NCI-H1694 (cell line): ENCODE measurements at places on chromosomes 4 and X.
A peak's percentile ranks its signal among the peaks of the same experiment; 100 is the strongest.

GRCh38 chr4:98930311-98930865 lies 1.5 kb upstream of the EIF4E start:
- DNase-seq = no peak

DNA sequence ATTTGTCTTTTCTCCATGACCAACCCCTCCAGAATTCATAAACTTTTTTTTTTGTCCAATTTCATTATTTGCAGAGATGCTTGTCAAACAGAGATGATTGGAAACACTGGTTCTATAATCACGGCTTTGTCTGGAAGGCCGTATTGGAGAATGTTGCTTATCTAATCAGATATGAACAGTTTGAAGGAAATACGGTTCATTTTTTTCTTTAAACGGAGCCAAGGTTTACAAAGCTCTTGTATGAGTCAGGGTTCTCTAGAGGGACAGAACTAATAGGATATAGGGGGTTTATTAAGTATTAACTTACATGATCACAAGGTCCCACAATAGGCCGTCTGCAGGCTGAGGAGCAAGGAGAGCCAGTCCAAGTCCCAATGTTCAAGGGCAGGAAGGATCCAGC lies 1415.8 kb downstream of the C4orf33 start:
- no peak for DNase-seq

DNA sequence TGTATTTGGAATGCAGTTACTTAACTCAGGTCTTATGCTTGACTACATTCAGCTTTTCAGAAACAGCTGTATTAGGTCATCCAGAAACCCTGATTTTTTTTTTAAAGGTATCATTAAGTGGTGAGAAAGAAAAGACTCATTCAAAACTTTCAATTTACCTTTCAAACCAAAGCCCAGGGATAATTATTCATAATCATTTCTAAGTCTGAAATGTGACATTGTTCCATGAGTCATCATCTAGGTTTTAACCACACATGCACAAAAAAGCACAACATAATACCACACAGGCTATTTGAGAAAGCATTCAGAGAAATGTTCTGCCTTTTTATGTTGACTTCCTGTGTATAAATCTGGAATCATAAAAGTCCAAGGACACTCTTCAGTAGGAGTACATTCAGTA lies 288.2 kb downstream of the IL1RAPL2 start:
- no peak for DNase-seq

DNA sequence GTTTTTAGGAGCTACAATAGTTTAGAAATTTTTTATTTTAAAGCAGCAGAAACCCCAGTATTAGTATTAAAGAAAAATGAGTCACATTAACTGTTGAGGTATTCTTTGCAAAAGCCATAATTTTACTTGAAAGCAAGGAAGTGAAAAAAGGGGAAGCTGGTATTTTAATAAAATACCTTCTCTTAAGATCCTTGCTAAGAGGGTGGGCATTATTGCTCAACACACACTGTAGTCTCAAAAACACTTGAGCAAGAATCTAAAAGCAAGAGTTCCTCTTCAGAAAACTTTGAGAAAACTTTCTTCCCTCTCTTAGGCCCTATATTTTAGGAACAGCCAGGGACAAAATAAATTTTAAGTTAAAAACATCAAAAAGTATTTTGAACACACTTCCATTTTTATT lies 259.4 kb upstream of the DIAPH2 start:
- no peak for DNase-seq

- DNase-seq = no peak
These were observed 342.5 kb upstream of the NDST3 start for GRCh38 chr4:117691572-117692351.

DNA sequence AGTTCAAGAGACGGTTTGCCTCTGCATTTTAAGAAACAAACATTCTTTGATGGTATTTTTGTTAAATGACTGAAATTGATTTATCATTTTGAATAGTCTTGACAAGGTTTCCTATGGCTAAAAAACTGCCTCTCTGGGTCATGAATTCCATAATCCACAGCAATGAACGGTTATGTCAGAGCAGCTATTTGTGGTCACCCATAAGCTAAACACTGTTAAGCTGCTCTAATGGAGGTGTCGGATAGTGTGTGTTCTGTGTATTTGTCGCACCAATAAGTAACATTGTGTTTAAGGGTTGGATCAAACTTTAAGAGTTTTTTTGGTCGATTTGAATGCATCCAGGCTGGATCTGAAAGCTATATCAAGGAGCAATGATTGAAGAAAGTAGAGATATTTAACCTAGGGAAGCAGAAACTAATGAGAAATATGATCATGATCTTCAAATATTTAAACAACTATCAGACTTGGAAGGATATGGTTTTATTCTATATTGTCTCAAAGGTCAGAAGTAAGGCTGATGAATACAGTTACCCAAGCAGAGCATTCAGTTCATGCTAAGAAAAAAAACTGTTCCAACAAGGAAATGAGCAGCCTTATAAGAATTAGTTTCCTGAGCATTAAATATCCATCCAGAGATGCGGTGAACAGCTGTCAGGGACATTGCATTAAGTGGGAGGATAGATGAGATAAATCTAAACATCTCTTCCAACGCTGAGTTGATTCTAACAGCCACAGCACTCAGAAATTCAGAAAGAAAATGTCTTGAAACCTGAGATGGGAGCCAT lies 232.3 kb upstream of the RPS6KA3 start:
- DNase-seq = no peak

GRCh38 chr4:89645482-89645881 lies 191.5 kb downstream of the SNCA start:
- DNase-seq = no peak

DNA sequence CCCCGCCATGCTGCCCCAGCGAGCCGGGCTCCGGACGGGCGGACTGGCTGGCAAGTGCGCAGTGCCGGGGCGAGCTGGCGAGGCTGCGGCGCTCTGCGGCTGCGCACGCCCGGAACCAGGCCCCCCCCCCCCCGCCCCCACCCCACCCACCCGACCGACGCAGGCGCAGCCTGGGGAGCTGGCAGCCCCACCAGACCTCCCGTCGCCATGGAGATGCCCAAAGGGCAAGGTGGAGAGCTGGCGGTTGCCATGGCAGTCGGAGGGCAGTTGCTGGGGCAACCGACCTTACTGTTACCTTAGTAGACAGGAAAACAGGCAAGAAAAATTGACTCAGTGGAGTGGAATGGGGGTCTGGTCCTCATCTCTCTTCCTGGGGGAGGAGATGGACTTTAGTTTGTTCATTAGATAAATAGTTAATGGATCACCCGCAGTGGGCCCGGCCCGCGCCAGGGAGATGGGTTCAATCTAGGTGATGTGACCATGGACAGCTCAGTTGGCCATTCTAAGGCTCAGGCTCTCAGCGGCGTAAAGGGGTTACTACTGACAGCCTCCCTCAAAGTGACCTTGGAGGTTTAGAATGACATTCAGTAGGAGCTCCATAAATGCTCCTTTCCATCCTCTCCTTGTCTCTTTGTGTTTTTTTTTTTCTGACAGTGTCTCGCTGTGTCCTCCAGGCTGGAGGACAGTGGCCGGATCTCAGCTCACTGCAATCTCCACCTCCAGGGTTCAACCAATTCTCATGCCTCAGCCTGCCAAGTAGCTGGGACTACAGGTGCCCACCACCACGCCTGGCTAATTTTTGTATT lies at the start of gene PCSK1N:
TSS of gene PCSK1N (minus strand) at position 87 of the 806 bp plus-strand sequence. CDS start at position 9, 78 bp downstream.
- peak; percentile 17 for DNase-seq

DNA sequence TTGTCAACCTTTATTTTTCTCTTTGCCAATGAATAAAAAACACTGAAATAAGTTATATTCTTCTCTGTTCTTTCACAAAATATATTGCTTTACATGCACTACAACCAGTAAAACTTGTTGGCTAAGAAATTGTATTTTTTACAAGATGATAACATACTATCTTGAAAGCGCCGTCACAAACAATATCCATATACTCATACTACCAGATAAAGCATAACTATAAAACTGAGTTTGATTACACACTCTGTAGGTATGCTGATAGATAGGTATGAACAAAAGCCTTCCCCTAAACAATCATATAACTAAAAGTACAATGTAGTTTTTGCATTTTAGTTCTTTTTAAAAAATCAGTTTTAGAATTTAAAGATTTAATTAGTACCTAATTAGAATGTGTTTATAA lies 13.6 kb upstream of the BMP2K start:
- no peak for DNase-seq

- no peak for DNase-seq
These were observed 24.5 kb downstream of the DHX15 start for GRCh38 chr4:24559889-24560288.

DNA sequence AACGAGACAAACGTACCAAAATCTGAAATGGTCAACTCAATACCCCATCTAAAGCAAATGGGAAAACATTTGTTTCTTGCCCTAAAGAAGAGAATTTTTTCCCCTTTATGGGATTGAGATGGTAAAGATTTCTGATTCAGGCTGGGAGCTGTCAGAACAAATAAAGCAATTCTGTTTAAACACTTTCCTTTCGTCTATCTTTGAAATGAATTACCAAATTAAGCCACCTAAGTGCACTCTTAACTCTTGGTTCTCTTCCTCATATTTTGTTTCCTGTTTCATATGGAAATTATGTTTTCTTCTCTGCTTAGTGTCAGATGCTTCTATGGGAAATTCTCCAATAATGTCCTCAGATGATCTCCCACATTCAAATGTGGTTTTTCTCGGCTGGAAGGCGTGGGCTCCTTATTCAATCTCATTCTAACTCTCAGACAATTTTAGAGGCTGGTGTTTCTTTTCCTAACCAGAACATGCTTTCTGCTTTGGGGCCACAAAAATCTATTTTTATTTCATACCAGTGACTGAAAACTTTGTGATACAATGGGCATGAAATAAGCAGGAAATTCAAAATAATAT lies 50.3 kb upstream of the HPF1 start:
- DNase-seq = no peak

GRCh38 chrX:48613502-48614160 lies 16.3 kb downstream of the WDR13 start:
- no peak for DNase-seq

DNA sequence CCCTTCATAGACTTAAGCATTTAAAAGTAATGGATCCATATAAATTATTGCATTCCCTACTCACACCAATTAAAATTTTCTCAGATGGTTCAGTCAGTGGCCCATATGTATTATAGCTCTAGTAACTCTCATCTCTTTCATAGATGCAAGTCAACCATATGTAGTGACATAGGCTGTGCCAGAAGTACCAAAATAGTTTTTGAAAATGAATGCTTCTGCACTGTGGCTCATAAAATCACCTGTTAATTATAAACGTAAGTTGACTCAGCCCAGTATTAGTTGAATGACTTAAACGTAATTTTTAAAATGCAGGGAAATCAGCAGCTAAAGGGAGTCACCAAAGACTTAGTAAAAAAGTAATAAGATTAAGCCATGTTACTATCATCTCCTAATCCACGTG lies 143.8 kb downstream of the PPARGC1A start:
- DNase-seq = no peak

DNA sequence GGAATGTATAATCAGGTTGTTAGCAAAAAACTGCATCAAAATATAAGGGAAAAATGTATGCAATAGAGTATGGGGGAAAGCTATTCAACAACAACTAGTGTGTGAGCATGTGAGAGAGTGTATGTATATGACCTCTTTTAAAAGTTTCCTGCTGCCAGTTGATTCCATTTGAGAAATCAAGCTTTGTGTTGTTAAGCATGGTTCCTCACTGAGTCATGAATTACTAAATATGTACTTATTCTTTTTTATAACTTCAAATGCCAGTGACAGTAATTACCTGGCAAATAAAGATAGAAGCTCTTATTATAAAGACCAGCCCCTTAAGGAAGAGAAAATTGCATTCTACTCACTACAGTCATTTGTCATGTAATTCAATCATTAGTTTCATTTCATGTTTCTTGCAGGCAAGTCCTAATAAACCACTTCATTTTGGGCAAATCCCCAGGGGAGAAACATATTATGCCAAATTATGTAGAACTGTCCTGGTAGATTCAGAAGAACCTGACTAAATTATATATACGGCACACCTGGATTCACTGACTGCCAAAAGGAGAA lies 19.2 kb downstream of the RASGEF1B start:
- DNase-seq = no peak

DNA sequence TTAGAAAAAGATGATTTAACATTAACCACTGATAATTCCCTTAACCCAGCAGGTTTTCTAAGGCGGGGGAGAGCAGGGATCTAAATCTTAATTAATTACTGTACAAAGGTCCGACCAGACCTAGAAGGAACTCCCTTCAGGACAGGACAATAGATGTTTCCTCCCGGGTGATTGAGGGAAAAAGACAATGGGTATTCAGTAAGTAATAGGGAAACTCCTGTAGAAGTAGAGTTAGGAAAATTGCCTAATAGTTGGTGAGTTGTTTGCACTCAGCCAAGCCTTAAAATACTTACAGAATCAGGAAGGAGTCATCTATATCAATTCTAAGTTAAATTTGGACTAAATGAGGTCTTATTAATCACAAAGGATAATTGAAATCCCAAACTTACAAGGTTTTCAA lies 5.8 kb upstream of the SRD5A3 start:
- no peak for DNase-seq

GRCh38 chr4:763922-764321 lies 58.3 kb downstream of the PCGF3 start:
- no peak for DNase-seq

DNA sequence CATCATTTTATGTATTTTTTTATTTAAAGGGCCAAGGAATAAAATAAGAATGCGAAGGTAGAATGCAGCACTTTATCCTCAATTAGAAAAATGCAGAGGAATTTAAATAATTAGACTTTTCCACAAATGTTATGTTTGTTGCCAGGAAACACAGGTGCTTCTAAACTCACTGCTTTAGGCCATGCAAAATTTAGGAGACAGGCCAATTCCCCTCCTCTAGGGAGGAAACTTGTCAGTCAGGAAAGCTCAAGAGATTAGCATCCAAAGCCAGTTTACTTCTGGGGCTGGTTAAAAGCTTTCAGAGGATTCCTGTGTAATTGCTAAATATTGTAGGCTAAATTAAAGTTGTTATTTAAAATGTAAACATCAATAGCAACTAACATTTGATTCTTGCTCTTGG lies 124.5 kb downstream of the DMD start:
- DNase-seq = no peak

- no peak for DNase-seq
These were observed 107.5 kb downstream of the GABRG1 start for GRCh38 chr4:46016306-46016705.

GRCh38 chr4:58732973-58733372 lies 1622.8 kb upstream of the IGFBP7 start:
- no peak for DNase-seq
